ENCODE measurements at places on chromosomes 12 and 14.
A peak's percentile ranks its signal among the peaks of the same experiment; 100 is the strongest.

DNA sequence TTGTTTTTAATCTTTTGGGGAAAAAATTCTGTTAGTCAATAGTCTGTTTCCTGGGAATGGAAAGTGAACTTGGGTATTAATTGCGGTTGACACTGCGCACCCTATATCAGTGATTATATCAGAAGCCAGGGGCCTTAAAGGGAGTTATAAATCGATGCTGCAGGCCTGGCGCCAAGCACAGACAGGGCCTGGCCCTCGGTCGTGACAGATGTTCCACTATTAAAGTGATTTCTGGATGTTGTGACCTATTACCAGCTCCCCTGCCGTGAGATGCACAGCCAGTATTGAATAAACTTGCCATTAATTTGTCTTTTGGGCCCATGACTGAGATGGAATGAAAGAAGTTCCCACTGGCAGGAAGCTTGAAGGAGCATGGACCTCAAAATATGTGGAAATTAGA, 45.1 kb upstream of the KITLG start:
- no peak for DNase-seq

GRCh38 chr14:102966681-102967505, 44.4 kb downstream of the AMN start:
- no peak for DNase-seq

- no peak for DNase-seq
Observed at GRCh38 chr14:101289230-101289690, 272.0 kb upstream of the DIO3 start.

GRCh38 chr12:120474616-120474960, 5.0 kb upstream of the SRSF9 start:
- no peak for DNase-seq

- no peak for DNase-seq
Observed at GRCh38 chr12:105464406-105464805, 133.9 kb downstream of the C12orf75 start.

DNA sequence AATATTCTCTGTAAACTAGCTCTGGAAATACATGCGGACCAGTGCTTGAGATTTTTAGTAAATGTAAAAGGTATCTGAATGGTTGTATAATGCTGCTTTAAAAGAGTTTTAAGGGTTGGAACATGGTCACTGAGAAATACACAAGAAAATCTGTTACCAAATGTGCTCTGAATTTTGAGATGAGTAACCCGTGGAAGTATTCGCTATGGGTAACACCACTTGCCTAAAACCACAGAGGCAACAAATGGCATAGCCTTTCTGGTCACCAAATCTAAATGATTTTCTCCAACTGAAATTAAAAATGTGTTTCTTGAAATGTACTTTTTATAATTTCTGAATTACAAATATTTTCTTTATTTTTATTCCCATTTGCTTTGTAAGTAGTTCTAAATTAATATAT, 745.7 kb downstream of the DIO2 start:
- no peak for DNase-seq

GRCh38 chr12:123608182-123608581, 6.3 kb downstream of the DDX55 start:
- DNase-seq: no peak

DNA sequence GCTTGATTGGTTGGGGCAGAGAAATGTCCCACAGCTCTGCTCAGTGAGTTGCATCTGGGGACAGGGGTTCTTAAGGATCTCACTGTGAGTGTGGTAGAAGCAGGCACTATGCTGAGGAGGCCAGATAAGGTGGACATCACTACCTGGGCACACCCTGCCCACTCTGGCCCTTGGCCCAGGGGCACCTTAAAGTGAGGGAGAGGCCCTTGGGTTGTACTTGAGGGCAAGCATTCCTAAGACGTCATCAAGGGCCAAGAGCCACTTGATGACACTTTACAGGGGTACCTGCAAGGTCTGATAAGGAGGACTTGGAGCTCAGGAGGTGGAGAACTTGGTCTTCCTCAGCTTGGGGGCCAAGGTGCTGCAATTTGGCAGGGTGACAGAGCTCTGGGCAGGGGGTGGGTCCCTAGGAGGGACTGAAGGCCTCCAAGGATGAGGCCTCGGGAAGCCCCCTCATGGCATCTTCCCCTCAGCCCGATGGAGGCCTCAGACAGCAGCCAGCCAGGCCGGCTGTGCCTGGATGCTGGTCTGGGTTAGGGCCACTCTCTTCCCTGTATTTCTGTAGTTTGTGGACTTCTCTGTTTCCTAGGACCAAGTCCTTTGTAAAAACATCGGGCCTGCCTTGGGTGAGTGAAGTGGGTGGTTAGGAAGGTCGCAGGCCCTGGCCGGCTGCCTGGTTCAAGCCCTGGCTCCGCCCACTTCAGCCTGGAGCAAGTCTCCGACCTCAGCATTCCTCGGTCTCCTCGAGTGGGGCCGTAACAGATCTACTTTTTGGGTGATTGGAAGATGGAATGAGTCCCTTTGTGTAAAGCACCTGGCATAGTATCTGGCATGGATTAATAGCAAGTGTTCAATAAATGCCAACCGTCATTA, 24.8 kb downstream of the GPR68 start:
- DNase-seq: no peak

- DNase-seq: no peak
Observed at GRCh38 chr14:102277874-102278630, 26.9 kb downstream of the MOK start.

GRCh38 chr12:130832561-130833209, 6.4 kb downstream of the STX2 start:
- DNase-seq: no peak

DNA sequence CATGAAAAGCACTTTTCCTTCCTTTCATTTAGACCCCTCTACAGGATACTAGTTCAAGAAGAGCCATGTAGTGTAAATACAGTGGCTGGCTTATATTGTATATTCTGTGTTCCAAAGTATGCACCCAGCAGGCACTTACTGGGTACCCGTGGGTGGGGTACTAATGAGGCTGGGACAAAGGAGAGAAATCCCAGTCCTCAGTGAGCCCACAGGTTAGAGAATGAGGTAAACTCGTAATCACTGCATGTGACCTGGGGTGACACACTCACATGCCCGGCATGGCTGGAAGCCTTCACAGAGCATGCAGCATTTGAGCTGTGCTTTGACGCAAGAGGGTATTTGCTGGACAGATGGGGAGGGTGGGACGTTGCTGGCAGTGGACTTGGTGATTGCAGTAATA, 17.1 kb downstream of the SLC24A4 start:
- DNase-seq: no peak

GRCh38 chr14:71566276-71566675, 366.0 kb upstream of the RGS6 start:
- no peak for DNase-seq

GRCh38 chr14:79605849-79606248, 605.5 kb downstream of the DIO2 start:
- no peak for DNase-seq

DNA sequence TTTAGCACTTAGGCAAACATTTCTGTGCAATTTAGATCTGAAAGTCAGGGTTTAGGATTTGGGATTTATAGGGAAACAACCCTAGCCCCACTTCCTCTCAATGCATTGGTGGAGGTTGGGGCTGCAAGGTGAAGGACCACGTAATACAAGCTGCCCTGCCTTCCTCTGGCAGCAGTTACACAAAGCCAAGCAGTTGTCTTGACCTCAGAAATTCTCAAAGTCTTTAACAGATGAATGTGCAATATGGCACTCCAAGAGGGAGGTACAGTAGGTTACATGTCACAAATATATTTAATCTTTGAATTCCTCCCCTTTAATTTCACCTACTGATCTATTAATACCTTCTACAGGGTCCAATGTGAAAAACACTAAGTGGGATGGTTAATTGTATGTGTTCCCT, 23.9 kb downstream of the IFNG-AS1 start:
- DNase-seq: no peak

DNA sequence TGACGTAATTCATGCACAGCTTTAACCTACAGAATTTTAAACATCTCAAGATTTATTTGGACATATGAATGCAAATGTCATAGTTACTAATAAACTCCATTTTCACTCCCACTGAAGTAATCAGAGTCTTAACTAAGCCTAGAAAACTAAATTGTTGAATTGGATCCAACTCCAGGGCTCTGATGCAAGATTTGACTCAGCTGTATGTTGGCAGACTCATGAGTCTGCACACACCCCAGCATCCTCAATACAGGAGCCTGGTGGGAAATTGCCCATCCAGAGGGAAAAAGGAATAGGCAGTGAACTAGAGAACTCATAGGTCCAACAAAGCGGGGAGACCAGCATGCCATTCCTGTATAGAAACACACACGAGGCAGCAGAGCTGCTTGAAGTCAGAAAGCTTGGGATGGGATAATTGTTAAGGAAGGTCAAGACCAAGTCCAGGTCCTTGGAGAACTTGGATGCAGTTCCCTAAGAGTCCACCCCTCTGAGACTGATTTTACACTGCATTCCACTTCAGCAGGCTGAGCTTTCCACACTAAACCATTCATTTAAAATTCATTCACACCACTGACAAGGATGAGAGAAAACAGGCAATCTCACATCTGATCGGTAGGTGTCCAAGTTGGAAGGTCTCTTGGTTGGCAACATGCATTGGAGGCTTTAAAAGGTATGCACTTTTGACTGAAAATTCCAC, 14.4 kb downstream of the TMTC1 start:
- DNase-seq: no peak

DNA sequence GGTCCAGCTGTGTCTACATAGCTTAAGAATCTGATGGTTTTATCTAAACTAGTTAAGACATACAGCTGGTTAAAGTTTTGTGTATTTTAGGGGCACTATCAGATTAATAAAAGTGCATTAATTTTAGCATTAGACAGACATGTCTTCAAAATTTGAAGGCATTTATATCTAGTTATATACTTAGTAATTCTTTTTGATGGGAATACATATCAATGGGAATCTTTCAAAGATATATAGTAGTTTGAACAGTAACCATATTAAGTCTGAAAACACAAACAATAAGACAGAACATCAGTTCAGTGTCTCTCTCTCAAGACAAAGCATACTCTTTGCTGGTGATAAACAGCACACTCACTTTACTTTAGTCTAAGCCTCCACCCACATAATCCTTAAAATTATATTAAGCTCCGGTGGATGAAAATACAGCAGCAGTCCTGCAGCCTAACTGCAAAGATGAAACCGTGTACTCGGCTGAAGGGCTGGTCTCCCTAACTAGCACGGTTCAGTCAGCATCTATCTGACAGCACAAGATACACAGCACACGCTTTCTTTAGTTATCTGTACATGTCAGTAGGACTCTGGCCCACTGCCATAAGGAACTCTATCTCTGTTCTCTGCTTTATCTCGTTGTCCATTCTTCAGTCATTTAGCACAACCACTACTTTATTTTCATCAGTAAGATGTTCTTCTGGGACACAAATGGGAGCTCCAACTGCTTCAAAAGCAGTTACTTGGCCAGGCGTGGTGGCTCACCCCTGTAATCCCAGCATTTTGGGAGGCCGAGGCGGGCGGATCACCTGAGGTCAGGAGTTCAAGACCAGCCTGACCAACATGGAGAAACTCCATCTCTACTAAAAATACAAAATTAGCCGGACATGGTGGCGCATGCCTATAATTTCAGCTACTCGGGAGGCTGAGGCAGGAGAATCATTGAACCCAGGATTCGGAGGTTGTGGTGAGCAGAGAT, 80.5 kb downstream of the MED13L start:
- DNase-seq: no peak

- no peak for DNase-seq
Observed at GRCh38 chr14:73476451-73476931, 14.2 kb upstream of the RIOX1 start.

DNA sequence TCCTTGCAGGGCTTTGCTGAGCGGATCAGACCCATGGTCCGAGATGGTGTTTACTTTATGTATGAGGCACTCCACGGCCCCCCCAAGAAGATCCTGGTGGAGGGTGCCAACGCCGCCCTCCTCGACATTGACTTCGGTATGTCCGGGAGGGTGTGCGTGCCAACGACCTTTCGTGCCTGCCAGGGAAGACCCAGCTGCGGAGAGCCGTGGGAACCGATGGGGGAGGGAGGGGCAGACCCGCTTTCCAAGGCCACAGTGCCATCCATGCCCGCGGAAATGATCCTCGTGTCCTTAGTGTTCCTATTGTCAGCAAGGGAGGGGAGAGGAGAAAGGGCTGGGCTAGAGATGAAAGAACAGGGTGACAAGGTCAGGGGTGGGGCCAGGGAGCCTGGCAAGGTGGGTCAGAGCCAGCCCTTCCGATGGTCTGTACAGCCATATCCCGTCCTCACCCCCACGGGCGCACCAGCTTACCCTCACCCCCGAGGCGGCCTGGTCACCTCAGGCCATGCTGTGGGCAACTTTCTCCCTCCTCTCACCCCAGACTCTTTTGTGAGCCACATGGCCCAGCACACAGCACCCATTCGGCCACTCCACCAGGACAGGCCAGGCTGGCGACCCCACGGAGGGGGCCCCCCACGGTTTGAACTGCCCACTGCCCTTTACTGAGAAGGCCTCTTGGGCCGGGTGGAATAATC, 11.7 kb upstream of the SIVA1 start:
- no peak for DNase-seq

GRCh38 chr12:109770104-109770860, 56.7 kb downstream of the FAM222A start:
- no peak for DNase-seq

GRCh38 chr12:111747333-111747732, 19.4 kb upstream of the ALDH2 start:
- no peak for DNase-seq

GRCh38 chr14:54797556-54797955, 105.1 kb downstream of the GCH1 start:
- no peak for DNase-seq

- no peak for DNase-seq
Observed at GRCh38 chr14:97539411-97539795, 742.2 kb downstream of the VRK1 start.

- no peak for DNase-seq
Observed at GRCh38 chr12:12357719-12358461, 1.0 kb downstream of the BORCS5 start.

DNA sequence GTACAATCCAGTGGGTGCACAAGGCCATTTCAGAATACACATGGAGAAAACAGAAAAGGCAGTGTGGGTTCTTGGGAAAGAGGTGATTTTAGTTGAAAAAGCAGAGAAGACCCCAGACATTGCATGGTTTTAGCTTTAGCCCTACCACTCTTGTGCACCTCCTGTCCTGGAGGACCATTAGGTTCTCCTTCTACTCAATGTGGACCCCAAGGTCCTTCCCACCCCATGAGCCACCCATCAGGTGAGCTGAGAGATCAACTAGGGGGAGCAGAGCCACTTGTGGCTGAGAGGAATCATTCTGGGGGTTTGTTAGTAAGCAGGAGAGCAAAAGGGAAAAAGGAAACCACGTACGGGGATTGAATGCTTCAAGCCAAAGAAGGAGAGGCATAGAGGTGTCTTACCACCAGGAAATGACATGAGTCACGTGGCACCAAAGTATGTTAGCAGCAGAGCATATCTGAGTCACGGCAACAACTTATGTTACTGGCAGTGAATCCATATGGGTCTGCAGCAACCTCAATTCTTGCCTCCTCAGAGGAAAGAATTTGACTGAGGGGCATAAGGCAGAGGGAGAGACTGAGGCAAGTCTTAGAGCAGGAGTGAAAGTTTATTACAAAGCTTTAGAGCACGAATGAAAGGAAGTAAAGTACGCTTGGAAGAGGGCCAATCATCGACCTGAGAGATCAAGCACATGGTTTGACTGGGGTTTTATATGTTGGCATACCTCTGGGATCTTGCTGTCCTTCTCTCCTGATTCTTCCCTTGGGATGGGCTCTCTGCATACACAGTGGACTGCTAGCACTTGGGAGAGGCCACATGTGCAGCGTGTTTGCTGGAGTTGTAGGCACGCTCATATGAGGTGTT, 73.9 kb downstream of the HSD17B6 start:
- DNase-seq: peak; percentile 1
